ENCODE measurements at places on chromosomes 5 and 9.
A peak's percentile ranks its signal among the peaks of the same experiment; 100 is the strongest.

DNA sequence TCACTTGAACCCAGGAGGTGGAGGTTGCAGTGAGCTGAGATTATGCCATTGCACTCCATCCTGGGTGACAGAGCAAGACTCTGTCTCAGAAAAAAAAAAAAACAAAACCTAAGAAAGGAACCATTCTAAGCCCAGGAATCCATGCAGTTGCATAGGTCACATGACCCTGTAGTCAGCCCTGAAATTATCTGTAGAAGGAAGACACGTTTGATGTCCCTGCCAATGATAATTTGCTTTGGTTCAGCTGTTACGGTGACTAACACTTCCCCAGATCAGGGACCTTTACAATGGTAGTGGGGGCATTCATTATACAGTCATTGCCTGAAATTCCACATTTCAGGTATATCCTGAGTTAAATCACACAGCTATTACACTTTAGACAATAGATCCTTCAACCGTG is 50.5 kb downstream of the PRKACG start:
- DNase-seq: no peak

DNA sequence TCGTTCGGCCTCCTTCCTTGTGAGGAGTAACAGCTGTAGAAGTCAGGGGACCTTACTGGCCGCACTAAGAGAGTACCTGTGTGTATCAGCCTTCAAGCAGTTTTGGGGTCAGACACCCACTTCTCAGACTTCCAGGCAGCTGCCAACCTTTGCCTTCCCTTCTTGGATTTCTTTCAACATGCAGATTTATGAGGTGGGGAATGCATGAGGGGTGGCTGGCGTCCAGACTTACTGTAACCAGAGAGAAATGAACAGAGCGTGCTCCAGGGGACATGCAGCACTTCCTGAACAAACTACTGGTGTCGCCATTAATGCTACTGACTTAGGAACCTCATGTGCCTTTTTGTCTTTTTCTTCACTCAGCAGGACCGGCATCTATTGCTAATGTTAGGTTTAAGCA is 46.7 kb downstream of the INSYN2B start:
- no peak for DNase-seq

GRCh38 chr5:164352695-164353094 is 847.3 kb downstream of the MAT2B start:
- no peak for DNase-seq

- DNase-seq: no peak
Measured at GRCh38 chr9:27349698-27350080, 52.7 kb upstream of the EQTN start.

- peak; percentile 10 for DNase-seq
Measured at GRCh38 chr5:88778736-88779135, 104.2 kb downstream of the MEF2C start.

DNA sequence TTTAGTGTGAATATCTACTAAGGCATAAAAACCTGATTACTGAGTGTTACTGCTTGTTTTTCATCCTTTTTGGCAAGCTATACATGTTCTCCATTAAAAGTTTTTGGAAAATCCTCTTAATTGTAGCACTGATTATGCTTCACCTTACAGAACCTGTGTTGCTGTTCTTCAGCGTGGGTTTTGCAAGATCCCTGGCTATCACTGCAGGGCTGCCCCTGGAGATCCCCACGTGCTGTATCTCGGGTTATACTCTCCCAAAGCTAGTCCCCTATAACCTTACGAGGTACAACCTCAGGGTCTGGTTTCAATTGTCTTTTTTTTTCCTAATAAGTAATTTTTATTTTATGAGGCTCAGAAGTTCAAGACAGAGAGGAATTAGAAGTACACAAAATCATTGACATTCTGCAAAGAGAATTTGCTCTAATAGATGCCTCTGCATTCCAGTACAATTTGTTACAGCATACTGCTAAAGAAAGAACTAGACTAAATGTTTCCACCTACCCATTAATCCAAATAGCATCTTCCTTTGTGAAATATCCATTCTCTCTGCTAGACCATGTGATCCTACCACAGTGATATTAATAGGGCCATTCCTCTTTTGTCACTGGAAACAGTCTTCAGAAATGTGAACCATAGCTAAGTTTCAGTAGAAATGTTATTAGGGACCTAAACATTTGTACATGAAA is 25.8 kb upstream of the CAMK4 start:
- no peak for DNase-seq

DNA sequence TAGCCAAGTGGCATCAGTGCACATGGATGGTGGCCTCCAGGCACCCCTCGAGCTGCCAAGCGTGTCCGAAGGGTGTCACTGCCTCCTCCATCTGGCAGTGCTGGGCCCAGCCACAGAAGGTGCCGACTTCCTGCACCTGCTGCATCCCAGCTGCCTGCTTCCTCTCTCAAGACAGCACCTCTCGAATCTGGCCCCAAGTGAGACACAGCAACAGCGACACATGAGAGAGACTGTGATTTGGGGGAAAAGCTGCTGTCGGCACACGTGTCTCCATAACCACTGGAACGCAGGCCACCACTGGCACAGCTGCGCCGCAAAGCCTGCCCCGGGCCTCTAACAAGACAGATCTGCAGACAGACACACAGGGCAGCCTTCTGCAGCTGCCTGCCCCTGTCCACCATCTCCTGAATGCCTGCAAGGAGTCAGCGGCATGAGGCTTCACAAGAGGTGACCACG is 8.8 kb downstream of the CLPTM1L start:
- no peak for DNase-seq

- DNase-seq: no peak
Measured at GRCh38 chr9:4333787-4334186, 33.9 kb upstream of the GLIS3 start.

DNA sequence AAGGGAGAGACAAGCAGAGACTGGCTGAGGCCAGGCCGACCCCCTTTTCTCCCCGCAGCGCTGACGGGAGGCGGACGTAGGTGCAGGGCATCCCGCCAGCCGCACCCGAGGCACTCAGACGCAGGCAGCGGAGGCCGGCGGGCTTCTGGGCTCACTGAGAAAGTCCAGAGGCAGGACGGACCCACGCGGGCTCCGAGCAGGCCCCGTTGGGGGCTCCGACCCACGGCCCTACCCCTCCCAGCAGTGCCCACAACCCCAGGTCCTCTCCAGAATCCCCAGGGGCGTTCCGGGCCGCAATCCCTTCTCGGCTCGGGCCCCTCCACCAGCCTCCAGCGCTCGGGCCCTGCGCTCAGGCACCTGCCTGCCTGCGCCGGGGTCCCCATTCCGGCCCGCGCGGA is 543 bp downstream of the MTMR12 start:
- peak; percentile 49 for DNase-seq

GRCh38 chr5:7271435-7272084 is 124.4 kb upstream of the ADCY2 start:
- DNase-seq: no peak

- no peak for DNase-seq
Measured at GRCh38 chr5:148060309-148060708, 3.5 kb upstream of the SPINK5 start.

- no peak for DNase-seq
Measured at GRCh38 chr9:120362446-120362845, 217.5 kb downstream of the CDK5RAP2 start.

DNA sequence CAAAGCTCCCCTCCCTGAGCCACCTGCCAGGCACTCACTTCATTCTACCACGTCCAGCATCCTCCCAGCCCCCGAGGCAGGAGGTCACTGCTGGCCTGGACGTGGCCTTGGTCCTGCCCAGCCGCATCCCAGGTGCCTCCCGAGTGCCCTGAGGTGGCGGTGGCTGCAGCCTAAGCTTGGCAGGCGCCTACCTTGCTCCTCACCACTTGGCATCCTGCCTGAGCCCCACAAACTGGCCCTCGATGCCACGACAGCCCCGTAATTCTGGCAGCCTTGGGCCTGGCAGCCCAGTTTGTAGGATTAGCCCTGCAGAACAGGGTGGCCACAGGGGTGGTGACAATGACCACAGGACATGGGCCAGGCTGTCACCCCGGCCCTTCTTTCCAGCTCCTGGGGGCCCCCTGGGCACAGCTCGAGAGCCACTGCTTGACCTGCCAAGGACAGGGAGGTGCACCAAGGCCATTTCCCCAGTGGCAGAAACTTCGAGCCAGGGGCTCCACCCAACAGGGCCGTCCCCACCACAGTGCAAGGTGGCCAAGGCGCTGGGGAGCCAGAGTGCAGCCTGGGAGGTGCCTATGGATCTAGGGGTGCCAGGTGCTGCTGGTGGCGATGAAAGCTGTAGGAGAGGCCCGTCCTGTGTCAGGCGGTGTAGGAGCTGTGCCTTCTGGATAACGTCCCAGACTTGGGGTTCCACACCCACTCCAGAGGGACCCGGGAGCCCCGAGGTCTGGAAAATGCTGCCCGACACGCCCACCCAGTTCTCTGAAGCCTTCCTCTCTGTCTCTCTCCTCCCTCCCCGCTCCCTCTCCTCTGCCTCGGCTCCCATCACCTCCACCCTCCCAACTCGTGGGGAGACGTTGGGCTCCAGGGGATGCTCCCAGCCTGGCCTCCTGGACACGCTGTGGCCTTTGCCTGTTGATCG is 18.4 kb downstream of the NKD2 start:
- DNase-seq: no peak
